Heart right ventricle (tissue), 16 donors: ENCODE measurements at places on chromosomes 3 and 15.

DNA sequence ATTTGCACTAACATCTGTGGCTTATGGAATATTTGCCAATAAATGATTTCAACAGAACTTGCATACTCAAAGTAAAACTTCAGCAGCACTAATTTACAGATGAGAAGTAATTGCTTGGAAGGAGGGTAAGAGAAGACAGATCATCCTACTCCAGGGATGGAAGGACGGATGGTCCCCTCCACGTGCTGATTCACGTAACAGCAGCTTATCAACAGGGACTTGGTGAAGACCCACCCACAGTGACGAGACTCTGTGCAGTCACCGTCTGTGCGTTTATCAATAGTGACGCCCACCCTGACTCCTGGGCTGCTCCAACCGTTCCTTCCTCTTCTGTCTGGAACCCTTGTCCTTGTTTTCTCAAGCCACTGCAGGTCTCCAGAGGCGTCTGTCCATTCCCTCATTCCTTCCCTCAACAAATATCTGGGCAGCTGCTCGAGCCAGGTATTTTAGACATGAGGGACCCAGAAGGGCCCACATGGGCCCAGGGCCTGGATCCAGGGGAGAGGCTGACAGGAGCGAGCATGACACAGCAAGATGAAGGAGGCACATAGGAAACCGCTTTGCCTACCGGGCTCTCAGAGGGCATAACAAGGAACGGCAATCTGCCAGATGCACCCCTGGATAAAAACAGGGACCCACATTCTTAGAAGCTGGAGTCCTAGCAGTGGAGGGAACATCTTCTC lies 33.3 kb downstream of the PCSK6 start:
- H3K4me1 ChIP-seq: peaks cover 22% of the 10 kb centered on the region
- H3K27me3 ChIP-seq: no peaks in the 10 kb centered on the region
- DNase-seq: no peak
- no peaks in the 10 kb centered on the region for H3K36me3 ChIP-seq
- no peak overlapping the region for H3K4me3 ChIP-seq

- H3K4me3 ChIP-seq: no peak overlapping the region
- H3K27ac ChIP-seq: no peak overlapping the region
- H3K4me1 ChIP-seq: peaks cover 11% of the 10 kb centered on the region
Measured at GRCh38 chr3:43161684-43162229, 55.9 kb upstream of the POMGNT2 start.

GRCh38 chr15:90294159-90294558 lies 28.7 kb downstream of the NGRN start:
- no peaks in the 10 kb centered on the region for H3K27me3 ChIP-seq
- no peak for DNase-seq
- no peaks in the 10 kb centered on the region for H3K36me3 ChIP-seq
- H3K4me3 ChIP-seq: no peak overlapping the region

DNA sequence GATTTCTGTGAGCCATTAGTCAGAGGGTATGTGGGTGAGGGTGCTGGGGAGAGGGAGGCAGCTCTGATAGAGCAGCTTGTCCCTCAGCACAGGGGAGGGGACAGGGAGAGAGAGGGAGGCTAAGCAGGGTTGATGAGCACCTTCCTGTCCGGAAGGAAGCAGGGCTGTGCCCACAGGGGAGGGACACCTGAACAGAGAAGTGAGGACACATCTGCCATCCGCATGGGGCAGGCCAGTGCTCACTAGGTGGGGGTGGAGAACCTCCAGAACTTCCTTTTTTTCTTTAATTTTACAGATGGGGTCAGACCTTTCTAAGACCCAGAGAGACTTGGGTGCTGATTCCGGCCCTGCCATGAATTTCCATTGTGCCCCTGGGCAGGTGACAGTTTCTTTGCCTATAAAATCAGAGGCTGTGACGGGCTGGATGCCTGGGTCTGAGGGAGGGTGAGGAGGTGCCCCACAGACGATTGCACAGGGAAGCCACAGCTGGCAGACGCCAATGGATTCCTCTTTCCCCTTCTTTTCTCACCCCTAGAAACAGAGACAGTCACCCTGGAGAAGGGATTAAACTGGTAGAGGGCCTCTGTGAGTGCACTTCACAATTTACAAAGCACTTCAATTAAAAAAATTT lies 4.1 kb upstream of the TGM5 start:
- no peak overlapping the region for H3K4me3 ChIP-seq
- peak overlapping the region; percentile 62 for H3K27ac ChIP-seq
- H3K27me3 ChIP-seq: peaks cover 16% of the 10 kb centered on the region

GRCh38 chr3:29850641-29851040 lies 569.8 kb downstream of the RBMS3 start:
- no peaks in the 10 kb centered on the region for H3K36me3 ChIP-seq
- H3K27me3 ChIP-seq: no peaks in the 10 kb centered on the region
- no peak overlapping the region for H3K27ac ChIP-seq

DNA sequence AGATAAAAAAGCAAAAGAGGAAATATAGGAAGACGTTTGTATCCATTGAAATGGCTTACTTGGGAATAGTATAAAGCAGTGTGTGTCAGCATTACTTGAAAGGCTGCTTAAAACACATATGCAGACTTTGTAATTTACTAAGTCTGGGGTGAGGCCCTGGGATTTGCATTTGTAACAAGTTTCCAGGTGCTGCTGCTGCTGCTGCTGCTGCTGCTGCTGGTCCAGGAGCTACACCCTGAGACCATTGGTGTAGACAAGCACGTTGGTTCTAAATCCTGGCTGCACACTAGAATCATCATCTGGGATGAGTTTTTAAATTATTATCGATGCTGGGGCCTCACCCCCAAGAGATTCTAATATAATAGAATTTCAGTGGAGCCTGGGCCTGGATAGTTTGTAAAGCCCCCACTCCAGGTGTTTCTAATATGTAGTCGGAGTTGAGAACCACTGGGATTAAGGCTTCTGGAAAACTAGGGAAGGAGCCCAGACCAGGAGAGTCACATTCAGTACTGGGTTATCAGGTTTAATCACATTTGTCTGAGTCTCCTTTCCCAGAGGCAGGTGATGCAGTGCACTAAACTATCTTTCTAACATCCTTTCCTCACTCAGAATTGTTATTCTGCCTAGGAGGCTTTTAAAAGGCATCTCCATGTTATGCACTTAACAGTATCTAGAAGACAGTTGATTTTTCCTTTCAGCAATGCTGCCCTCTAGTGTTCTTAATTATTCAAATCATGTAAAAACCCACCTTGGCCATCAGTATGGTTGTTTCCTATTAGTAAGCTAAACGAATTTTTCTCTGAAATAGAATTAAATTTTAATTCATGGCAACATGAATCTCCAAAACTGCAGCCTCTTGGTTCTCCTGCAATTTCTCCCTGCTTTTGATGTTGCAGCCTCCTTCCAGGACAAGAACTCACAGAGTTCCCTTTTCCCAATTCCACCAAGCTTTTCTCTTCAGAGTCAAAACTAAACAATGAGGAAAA lies 45.4 kb downstream of the SSR3 start:
- no peak overlapping the region for H3K4me3 ChIP-seq
- H3K36me3 ChIP-seq: no peaks in the 10 kb centered on the region
- no peaks in the 10 kb centered on the region for H3K4me1 ChIP-seq
- no peak for DNase-seq
- H3K27ac ChIP-seq: no peak overlapping the region
- H3K27me3 ChIP-seq: no peaks in the 10 kb centered on the region

DNA sequence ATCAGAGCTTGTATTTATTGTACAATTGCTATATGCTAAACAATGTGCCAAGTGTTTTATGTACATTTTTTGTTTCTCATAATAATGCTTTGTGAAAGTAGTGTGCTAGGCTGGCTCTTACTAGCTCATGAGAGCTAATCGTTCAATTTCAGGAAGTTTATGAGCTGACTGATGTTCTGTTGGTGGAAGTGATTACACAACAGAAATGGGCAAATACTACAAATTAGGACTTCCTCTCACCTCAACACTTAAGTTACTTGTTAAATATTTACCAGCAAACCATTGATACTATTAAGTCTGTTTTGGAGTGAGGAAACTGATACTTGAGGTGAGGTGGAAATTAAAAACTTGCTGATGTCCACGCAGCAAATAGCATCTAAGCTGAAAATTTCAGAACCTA lies 32.3 kb downstream of the SLC9C1 start:
- no peak overlapping the region for H3K27ac ChIP-seq
- no peaks in the 10 kb centered on the region for H3K4me1 ChIP-seq
- H3K36me3 ChIP-seq: no peaks in the 10 kb centered on the region
- no peak for DNase-seq

- no peaks in the 10 kb centered on the region for H3K36me3 ChIP-seq
- DNase-seq: no peak
- peaks cover 8% of the 10 kb centered on the region for H3K4me1 ChIP-seq
- peaks cover 18% of the 10 kb centered on the region for H3K27me3 ChIP-seq
- H3K4me3 ChIP-seq: no peak overlapping the region
Measured at GRCh38 chr3:43958005-43958770, 267.4 kb downstream of the ABHD5 start.

- H3K27me3 ChIP-seq: no peaks in the 10 kb centered on the region
- no peaks in the 10 kb centered on the region for H3K4me1 ChIP-seq
- no peak overlapping the region for H3K27ac ChIP-seq
- no peak overlapping the region for H3K4me3 ChIP-seq
Measured at GRCh38 chr15:83166218-83166617, 41.4 kb downstream of the HDGFL3 start.

DNA sequence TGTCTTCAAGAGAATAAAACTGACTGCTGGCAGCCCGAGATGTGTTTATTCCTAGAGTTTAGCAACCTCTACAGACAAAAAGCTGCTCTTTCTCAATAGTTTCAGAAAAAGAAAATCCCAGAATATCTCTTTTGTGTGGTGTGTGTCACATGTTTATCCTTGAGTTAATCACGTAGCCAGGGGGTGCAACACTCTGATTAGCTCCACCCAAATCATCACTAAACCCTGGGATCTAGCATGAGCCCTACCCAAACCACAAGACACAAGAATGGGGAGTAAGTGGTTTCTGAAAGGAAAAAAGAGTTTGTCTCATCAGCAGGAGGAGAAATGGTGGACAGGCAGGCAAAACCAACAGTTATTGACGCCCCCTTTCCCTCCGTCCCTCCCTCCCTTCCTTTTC lies 78.5 kb upstream of the AGBL1 start:
- DNase-seq: no peak
- H3K27ac ChIP-seq: no peak overlapping the region
- no peak overlapping the region for H3K4me3 ChIP-seq
- no peaks in the 10 kb centered on the region for H3K4me1 ChIP-seq
